ENCODE measurements at places on chromosomes 13 and 19. TPM values are rescaled to one million over a fixed set of nuclear protein-coding genes. Genes with fewer than 3 reads are reported as not detected.

GRCh38 chr19:51739466-51740213 is 12.0 kb downstream of the FPR1 start:
- no peak for DNase-seq

The S1PR5 gene
- polyA plus RNA-seq = 0.55 TPM

The LILRA6 gene
- polyA plus RNA-seq = 0.66 TPM

The LENG9 gene
- polyA plus RNA-seq = 2.9 TPM

DNA sequence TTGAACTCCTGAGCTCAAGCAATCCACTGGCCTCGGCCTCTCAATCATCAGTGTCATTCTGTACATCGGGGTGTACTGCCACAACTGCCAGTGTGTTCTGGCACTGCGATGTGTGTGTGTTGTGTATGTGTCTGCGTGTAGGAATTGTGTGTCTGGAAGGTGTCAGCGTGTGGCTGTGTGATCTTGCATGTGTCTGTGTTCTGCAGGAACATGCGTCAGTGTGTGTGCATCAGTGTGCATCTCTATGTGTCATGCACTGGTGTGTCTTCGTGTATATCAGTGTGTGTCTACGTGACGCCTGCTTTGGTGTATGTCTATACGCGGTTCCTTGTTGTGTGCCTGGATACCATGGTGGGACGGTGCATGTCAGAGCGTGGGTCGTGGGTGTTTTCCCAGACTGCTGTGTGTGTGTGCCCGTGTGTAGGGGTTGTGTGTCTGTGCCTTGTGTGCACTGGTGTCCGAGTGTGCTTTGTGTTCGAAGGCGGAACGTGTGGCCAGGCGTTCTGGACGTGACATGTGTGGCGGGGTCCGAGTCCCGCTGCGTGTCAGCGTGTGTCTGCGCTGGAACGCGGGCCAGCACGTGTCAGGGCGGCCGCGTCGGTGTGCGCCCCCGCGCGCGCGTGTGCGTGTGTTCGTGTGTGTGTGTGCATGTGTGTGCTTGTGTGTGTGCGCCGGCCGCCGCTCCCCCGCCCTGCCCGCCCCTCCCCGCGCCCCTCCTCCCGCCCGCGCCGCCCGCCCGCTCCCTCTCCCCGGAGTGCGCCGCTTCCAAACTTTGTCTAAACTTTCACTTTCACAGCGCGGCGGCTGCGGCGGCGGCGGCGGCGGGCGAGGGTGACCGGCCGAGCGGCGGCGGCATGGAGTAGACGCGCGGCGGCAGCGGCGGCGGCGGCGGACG is at the start of gene NFIX:
Gene NFIX, plus strand, starts transcription at position 775 of the 895 bp plus-strand sequence. CDS start 363 bp downstream, outside the sequence.
- peak; percentile 76 for DNase-seq

DNA sequence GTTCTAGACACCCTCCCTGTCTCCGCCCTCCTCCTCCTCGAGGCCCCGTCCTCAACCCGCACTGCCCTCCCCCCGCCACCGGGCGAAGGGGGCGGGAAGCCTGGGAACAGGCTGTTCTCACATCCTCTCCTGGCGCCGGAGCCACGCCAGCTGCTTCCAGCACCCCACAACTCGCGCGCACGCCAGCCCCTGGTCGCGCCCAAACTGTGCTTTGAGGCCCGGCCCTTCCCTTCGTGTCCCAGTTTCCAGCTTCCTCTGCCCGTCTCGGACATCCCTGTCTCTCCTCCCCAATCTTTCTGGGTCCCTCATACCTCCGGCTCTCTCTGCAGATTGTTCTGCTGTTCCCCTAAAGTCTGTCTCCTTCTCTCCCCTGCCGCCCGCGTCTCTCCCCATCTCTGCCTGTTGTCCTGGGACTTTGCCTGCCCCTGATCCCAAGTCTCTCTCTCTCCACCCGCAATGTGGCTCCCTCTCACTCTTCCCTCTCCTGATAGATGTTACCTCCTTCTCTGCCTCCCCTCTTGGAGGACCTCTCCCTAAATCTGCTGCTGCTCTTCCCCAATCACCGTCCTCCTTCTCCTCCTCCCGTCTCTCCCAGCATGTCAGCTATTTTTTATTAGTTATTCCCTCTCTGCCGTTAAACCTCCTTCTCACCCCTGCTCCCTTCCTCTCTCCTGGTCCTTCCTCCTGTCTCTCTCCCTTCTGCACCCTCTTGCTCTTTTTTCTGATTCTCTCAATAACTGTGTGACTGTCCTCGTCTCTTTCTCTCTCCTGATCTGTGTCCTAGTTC is 14.2 kb downstream of the DPF1 start:
- DNase-seq = no peak

DNA sequence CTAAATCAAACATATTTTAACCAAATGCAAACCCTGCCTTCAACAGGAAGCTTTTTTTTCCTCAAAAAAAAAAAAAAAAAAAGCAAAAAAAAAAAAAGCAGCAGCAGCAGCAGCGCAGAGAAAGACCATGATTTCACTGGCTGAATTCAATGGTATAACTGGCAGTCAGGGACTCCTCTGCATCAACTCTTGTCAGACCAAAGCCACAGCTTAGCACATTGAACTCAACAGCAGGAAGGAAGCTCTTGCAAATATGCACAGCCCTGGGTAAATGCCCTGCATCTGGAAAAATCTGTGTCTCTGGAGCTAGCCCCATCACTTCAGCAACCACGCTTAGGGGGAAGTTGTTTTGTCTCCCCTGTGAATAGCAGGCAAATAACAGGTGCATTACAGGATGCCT is 17.6 kb upstream of the DHRS12 start:
- peak; percentile 71 for DNase-seq

DNA sequence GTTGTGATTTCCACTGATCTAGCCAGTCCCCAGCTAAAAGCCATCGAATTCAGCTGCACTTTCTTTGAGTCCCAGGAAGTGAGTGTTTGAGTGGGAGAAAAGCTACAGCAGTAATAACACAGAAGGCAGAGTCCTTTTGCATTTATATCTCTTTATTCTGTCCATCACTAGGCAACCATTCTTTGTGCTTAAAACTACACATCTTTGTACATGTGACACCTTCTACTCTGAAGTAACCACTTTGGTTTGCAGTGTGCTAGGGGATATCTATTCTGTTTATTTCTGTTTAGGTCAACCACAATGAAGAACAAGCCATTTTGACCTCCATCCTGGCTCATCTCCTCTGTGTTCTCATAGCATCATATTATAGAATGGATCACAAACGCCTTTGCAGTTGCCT is 226.0 kb upstream of the SERP2 start:
- no peak for DNase-seq

DNA sequence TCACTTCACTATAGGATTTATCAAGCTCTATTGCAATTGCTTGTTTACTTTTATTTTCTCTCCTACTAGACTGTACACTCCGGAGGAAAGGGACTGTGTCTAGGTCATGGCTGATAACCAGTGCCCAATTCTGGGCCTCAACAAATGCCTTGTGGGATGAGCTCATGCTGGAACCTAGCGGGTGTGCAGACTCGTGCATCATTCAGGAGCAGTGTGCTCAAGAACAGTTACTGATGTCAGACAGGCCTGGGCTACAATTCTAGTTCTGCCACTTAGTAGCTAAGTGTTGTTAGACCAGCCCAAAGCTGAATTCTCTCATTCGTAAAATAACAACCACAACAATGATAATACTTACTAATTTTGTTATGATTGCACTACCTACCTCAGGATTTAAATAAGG is 95.4 kb downstream of the CYSLTR2 start:
- DNase-seq = no peak

The RGL3 gene
- 2.8 TPM for polyA plus RNA-seq

- peak; percentile 61 for DNase-seq
These were observed 48.9 kb downstream of the MYH14 start for GRCh38 chr19:50252111-50252886.

The ZNF540 gene
- 2.9 TPM for polyA plus RNA-seq

DNA sequence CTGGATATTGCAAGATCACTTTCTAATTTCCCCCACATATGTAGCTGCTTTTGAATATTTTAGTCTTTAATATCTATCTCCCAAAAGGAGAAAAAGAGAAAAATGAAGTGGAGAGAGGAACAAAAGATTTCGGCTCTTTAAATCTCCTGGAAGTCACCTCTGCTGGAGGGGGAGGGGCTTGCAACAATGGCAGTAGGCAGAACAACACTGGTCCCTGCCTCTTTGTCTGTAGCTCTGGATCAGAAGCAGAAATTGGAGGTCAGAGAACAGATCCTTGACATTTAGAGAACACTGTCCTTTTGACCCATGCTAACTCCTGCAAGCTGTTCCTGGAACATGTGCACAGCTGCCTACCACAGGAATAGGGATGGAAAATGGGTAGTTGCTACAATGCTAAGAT is 86.7 kb upstream of the GPR12 start:
- DNase-seq = no peak
